Psoas muscle (tissue), 8 donors: ENCODE measurements at places on chromosomes 12 and 14. TPM values are rescaled to one million over a fixed set of nuclear protein-coding genes. Genes with fewer than 3 reads are reported as not detected.

DNA sequence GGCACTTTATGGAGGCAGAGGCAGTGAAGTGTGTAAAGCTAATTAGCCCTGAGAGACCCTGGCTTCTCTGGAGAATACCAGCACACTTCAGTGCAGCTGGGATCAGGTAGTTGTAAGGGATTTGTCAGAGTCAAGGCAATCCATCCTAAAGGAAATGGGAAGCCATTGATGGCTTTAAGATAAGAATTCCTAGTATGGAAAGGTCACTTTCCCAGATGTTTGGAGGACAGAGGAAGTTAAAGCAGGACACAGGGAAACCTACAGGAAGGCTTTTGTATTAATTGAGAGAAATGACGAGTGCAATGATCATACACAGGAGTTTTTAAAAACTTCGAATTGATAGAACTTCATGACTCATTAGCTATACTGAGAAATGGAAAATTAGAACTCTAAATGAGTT is 254.4 kb downstream of the SLC16A7 start:
- no peaks in the 10 kb centered on the region for H3K27me3 ChIP-seq
- H3K27ac ChIP-seq, result no peak overlapping the region
- H3K4me1 ChIP-seq, result no peaks in the 10 kb centered on the region
- no peaks in the 10 kb centered on the region for H3K36me3 ChIP-seq
- no peak for DNase-seq

DNA sequence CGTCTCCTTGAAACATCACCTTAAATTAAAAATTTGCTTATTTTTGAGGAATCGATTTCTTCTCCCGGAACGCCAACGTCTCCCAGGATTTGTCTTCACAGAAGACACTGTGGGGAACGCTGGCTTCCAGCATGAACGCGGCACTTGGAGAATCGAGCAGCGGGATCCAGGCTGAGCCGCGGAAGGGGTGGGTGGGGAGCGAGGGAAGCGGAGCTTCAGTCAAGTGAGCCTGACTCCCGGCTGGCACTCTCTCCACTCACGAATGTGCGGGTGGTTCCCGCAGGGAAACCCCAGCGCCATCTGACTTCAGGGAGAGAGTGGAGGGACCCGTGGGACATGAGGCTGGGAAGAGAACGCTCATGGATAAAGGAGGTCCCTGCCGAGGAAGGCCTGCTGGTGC is 506.0 kb upstream of the TMEM132C start:
- DNase-seq, result no peak
- H3K27me3 ChIP-seq, result no peaks in the 10 kb centered on the region
- H3K4me3 ChIP-seq, result no peak overlapping the region
- H3K4me1 ChIP-seq, result no peaks in the 10 kb centered on the region
- no peaks in the 10 kb centered on the region for H3K36me3 ChIP-seq

DNA sequence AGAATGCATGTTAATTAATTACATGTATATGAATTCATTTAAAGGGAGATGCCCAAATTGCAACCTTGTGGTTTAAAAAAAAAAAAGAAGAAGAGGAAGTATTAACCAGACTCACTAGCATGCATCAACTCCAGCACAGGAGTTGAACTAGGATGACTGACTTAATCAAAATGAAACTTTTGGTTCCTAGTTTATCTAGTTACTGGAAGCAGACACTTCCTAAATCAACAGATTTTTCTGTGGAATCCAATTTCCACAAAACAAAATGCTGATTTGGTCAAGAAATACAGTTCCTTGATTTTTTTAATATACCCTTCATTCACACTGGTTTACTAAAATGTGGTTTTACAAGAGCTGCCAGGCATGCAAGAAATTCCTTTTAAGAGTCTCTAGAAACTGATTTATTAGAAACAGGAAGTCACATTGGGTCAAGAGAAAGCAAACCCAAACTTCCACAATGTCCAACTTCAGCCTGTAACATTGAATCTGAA is 41.6 kb downstream of the ITPR2 start:
- no peak overlapping the region for H3K27ac ChIP-seq
- peaks cover 7% of the 10 kb centered on the region for H3K4me1 ChIP-seq
- H3K36me3 ChIP-seq, result no peaks in the 10 kb centered on the region
- no peak overlapping the region for H3K4me3 ChIP-seq
- no peaks in the 10 kb centered on the region for H3K27me3 ChIP-seq

DNA sequence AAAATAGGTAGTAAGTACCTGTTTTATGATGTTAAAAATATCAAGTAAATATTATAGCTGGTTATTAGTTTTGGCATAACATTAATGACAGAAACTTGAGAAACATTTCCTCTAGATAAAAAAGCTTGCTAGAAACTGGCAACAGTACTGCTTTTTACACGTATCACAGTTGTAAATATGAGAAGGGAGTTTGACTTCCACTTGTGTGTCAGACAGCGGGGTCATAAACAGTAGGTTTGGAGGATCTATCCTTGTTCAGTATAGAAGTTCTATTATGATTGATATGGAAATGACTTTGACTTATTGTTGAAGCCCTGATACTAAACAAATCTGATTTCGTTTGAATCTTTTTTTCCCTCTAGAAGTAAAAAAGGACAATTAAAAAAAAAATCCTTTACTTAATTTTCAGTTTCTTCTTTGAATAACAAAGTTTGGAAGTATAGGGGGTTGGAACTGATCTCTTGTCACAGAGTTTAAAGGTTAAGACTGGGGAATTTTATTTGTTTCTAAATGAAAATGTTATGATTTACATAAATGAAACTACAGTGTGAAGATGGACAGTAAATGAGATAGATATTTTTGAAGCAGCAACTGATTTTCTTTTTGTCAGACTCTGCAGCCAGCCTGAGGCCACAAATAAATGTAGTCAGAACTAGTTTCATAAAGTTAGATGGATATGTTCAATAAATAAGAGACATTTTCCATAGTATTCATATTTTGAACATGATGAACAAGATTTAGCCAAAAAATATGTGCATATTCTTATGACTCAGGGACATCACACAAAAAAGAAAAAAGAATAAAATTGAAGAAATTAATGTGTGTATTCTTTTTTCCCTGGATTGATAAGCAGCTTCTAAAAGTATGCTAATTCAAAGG is 50.1 kb downstream of the WNK1 start:
- no peaks in the 10 kb centered on the region for H3K36me3 ChIP-seq
- DNase-seq, result no peak
- no peak overlapping the region for H3K4me3 ChIP-seq
- no peaks in the 10 kb centered on the region for H3K27me3 ChIP-seq
- no peak overlapping the region for H3K27ac ChIP-seq
- H3K4me1 ChIP-seq, result peaks cover 57% of the 10 kb centered on the region

Gene ZC3H14
- total RNA-seq, result 38.7 TPM

Gene ITGB7
- 1.2 TPM for total RNA-seq

DNA sequence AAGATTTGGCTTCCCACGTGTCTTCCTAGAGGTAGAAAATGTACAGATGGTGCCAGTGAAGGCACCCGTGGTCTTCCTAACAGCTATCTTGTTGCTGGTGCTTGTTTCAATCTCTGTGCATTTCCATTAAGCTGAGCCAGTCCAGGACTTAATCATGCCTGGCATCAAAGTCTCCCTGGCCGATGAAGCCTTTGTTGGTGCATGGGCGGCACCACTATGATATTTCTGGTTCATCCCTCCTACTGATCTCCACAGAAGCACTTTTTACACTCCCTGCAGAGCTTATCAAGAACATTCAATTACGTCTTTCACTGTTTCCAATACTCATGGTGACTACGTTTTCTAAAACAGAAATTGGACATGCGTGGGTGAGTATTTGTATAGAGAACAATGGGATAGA is 128.4 kb downstream of the TTC8 start:
- no peaks in the 10 kb centered on the region for H3K36me3 ChIP-seq
- no peak overlapping the region for H3K27ac ChIP-seq
- H3K27me3 ChIP-seq, result no peaks in the 10 kb centered on the region
- H3K4me1 ChIP-seq, result no peaks in the 10 kb centered on the region

Gene CHMP4A
- total RNA-seq, result 13.5 TPM

Gene PMCH
- total RNA-seq, result not detected

Gene MGST1
- total RNA-seq, result 9.3 TPM

Gene DHH
- 0.43 TPM for total RNA-seq

GRCh38 chr12:27820564-27820963 is 40.5 kb upstream of the MANSC4 start:
- DNase-seq, result no peak
- no peaks in the 10 kb centered on the region for H3K27me3 ChIP-seq
- no peak overlapping the region for H3K4me3 ChIP-seq
- no peak overlapping the region for H3K27ac ChIP-seq
- no peaks in the 10 kb centered on the region for H3K4me1 ChIP-seq

GRCh38 chr14:73719791-73720190 is 5.6 kb upstream of the PNMA1 start:
- H3K27me3 ChIP-seq, result no peaks in the 10 kb centered on the region
- H3K4me1 ChIP-seq, result peaks cover 28% of the 10 kb centered on the region
- H3K4me3 ChIP-seq, result no peak overlapping the region
- peaks cover 12% of the 10 kb centered on the region for H3K36me3 ChIP-seq

DNA sequence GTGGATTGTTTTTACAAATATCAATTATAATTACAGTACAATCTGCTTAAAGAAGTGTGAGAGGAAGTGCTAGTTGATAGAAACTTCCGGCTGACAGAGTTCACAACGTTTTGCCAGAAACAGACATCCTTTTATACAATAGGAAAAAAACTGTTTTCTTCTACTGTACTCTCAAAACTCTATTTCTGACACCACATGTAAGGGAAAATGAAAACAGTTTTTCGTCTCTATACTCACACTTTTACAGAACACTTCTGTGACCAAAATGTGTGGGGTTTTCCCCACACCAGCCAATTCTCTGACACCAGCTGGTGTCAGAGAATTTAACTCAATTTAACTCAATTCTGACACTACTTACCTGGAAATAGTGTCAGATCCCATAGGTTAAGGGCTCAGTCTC is 24.2 kb upstream of the HIF1A start:
- no peaks in the 10 kb centered on the region for H3K36me3 ChIP-seq
- H3K4me3 ChIP-seq, result no peak overlapping the region
- H3K4me1 ChIP-seq, result no peaks in the 10 kb centered on the region
- H3K27ac ChIP-seq, result no peak overlapping the region
- H3K27me3 ChIP-seq, result no peaks in the 10 kb centered on the region

Gene SERPINA12
- total RNA-seq, result not detected

DNA sequence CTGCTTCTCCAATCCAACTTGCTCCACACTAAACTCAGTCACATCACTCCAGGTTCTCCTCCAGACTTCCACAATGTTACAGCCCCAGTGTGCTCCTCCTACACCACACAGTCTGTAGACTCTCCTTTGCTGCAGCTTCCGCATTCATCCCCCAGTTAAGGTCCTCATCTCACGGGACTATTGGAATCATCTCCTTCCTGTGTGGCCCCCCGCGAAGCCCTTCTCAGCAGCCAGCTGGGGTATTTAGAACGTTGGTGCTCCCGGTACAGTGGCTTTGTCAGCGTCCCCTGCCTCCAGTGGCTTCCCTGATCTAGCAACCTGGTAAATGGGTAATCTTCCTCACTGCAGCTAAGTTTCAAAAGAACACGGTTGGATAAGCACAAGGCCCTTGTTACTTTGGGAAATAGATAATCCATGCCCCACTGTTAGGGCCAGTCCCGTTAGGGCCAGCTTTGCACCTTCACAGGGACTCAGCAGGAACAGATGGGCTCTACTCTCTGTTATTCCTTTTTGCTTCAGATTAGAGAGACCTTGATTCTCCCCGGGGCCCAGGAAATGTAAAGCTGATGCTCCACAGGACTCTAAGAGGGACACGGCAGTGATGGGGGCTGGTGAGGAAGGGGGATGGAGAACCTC is 823 bp upstream of the TSPAN11 start:
- no peaks in the 10 kb centered on the region for H3K36me3 ChIP-seq
- peak overlapping the region; percentile 52 for H3K4me3 ChIP-seq
- H3K4me1 ChIP-seq, result no peaks in the 10 kb centered on the region
- no peak overlapping the region for H3K27ac ChIP-seq
- H3K27me3 ChIP-seq, result no peaks in the 10 kb centered on the region

GRCh38 chr12:57803319-57803893 is 15.1 kb downstream of the AVIL start:
- no peak overlapping the region for H3K4me3 ChIP-seq
- DNase-seq, result no peak
- H3K36me3 ChIP-seq, result peaks cover 98% of the 10 kb centered on the region
- no peak overlapping the region for H3K27ac ChIP-seq

DNA sequence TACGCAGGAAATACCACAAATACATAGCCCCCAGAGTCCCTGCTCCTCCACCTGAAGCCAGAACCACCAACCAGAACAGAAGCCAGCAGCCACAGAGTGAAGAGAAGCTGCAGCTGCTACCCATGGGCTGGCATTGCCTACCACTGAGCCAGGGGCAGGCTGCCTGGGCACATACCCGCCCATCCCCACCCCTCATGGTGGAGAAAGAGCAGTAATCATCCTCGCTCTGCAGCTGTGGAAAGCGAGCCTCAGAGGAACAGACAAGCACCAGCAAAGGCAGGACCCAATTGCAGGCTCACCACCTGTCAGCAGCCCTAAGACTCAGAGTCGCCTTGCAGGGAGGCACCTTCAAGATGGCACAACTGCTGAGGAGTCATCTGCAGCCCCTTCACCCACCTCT is 11.2 kb upstream of the CD9 start:
- H3K4me1 ChIP-seq, result no peaks in the 10 kb centered on the region
- H3K36me3 ChIP-seq, result no peaks in the 10 kb centered on the region
- H3K27ac ChIP-seq, result no peak overlapping the region
- no peak for DNase-seq

Gene FGD4
- 20.0 TPM for total RNA-seq

DNA sequence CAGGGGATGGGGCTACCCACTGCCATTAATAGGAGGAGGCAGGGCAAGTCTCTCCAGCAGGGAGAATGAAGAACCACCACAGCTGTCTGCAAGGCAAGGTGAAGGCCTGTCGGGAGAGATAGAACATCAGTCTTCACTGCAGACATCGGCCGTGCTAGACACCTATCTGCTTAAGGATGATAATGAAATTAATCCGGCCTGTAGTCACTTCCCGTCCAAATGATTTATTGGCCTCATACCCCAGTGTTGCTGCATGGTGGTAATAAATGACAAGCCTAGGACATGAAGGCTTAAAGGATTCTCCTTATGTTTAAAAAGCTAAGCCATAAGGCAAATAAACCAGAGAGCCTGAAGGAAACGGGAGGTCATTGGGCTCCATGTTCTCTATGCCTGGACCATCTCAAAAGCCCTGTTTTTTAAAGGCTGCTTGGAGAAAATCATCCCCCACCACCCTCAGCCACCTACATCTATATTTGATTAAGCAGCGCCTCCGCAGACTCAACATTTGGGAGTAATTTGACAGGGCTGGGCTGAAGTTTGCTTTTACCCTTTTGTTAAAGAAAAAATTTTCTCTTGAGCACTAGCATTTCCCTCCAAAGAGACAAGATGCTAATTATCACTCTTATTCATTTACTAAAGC is 137.7 kb downstream of the PLXNC1 start:
- no peak overlapping the region for H3K27ac ChIP-seq
- H3K36me3 ChIP-seq, result no peaks in the 10 kb centered on the region
- DNase-seq, result no peak
- H3K4me3 ChIP-seq, result no peak overlapping the region
- no peaks in the 10 kb centered on the region for H3K27me3 ChIP-seq
- H3K4me1 ChIP-seq, result peaks cover 9% of the 10 kb centered on the region

Gene CFAP251
- total RNA-seq, result 0.64 TPM

- no peak for DNase-seq
- H3K27ac ChIP-seq, result no peak overlapping the region
- H3K4me1 ChIP-seq, result no peaks in the 10 kb centered on the region
- H3K36me3 ChIP-seq, result no peaks in the 10 kb centered on the region
These were observed 75.3 kb upstream of the OR4E1 start for GRCh38 chr14:21748869-21749303.

- no peaks in the 10 kb centered on the region for H3K27me3 ChIP-seq
- H3K27ac ChIP-seq, result no peak overlapping the region
- H3K4me1 ChIP-seq, result no peaks in the 10 kb centered on the region
- no peak for DNase-seq
These were observed 11.7 kb downstream of the TUBA1C start for GRCh38 chr12:49276304-49277290.
